Mesenchymal stem cell (in vitro differentiated cells and primary cell): ENCODE measurements at places on chromosomes 1 and 21.

GRCh38 chr1:27966402-27967105, 6.8 kb downstream of the XKR8 start:
- DNase-seq: no peak

- DNase-seq: peak; percentile 59
Observed at GRCh38 chr21:45562402-45562801, 20.2 kb upstream of the SLC19A1 start.

DNA sequence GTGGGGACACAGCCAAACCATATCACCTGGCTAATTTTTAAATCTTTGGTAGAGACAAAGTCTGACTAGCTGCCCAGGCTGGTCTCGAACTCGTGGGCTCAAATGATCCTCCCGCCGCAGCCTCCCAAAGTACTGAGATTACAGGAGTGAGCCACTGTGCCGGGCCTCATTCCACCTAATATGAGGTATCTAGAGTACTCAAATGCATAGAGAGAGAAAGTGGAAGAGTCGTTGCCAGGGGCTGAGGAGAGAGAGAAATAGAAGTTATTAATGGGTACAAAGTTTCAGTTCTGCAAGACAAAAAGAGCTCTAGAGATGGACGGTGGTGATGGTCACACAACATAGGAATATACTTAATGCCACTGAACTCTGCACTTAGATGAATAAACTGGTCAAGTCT, 119.6 kb downstream of the TOMM20 start:
- DNase-seq: no peak

DNA sequence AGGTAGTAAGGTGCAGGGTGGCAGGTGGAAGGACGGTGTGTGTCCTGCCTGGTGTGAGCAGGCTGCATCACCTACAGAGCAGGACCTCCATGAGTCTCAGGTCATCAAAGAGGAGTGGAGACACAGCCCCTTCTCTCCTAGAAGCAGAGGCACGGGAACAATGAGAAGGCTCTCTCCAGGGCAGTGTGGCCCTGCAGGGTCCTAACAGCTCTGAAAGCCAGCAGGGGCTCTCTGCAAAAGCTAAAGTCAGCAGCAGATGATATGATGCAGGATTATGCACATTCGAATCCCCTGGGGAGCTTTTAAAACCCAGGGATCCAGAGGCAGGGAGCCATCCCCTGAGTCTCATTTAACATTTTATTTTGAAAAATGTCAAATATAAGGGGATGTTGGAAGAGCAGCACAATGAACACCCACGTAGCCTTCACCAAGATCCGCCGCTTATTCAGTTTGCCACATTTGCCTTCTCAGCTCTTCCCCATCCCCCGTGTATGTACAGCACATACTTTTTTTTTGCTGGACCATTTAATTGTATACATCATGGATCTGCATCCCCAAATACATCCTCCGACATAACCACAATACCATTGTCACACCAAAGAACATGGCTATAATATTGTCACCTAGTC, 88.1 kb downstream of the CNIH3 start:
- no peak for DNase-seq

DNA sequence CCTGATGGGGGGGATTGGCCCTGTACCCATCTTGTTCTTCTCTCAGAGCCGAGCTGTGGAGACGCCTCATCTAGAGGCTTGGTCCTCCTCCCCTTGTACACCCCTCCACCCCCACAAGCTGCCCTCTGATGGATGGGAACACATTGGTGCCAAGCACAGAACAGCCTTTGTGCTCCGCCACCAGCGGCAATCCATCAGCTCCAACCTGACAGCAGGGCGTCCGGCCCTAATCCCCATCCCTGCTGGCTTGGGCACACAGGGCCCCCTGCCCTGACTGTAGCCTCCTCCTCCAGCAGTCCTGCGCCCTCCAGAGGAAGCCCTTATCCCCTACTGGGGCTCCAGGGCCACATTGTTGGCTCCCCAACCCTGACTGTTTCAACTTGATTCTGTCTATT, 3.8 kb upstream of the MYOG start:
- no peak for DNase-seq

GRCh38 chr1:61727544-61727943, 2.6 kb upstream of the TM2D1 start:
- no peak for DNase-seq

GRCh38 chr1:226388131-226388530, 19.8 kb downstream of the PARP1 start:
- no peak for DNase-seq

DNA sequence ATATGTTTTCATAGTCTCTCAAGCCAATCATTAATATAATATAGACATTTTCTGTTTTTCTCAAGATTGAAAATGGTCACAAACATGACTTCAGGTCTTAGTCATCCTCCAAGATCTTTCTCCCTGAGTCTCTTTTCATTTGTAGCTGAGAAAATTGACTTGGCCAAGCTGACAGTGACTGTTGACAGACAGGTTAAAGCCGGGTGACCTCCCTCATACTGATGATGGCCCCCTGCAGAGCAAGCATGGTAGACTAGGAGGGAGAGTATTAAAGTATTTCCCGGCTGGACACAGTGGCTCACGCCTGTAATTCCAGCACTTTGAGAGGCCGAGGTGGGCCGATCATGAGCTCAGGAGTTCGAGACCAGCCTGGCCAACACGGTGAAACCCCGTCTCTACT, 6.8 kb upstream of the KIAA1614 start:
- no peak for DNase-seq

DNA sequence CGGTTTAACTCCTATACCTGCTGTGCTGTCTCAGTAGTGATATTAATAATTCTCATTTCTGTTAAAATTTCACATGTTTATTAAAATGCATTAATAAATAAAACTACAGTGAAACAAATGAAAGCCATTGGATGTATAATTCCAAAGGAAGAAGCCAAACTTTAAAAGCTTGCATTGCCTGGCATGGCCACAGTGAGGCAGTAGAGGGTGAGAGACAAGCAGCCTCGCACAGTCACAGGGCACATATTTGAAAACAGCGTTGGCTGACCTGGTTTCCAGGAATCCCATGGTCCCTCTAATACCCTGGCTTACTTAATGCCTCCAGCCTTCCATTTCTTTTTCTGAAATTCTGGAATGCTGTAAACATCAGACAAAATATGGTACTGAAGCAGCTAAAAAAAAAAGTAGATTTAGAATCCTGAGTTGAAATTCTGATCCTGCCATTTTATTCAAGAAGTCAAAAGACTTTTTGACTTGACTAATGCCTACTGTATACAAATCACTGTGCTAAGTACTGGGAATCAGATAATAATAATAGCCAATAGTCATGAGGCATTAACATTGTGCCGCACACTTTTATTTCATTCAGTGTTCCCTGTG, 6.7 kb upstream of the RNASEL start:
- peak; percentile 69 for DNase-seq

- DNase-seq: peak; percentile 40
Observed at GRCh38 chr1:55927702-55928290, 651.6 kb downstream of the PLPP3 start.

DNA sequence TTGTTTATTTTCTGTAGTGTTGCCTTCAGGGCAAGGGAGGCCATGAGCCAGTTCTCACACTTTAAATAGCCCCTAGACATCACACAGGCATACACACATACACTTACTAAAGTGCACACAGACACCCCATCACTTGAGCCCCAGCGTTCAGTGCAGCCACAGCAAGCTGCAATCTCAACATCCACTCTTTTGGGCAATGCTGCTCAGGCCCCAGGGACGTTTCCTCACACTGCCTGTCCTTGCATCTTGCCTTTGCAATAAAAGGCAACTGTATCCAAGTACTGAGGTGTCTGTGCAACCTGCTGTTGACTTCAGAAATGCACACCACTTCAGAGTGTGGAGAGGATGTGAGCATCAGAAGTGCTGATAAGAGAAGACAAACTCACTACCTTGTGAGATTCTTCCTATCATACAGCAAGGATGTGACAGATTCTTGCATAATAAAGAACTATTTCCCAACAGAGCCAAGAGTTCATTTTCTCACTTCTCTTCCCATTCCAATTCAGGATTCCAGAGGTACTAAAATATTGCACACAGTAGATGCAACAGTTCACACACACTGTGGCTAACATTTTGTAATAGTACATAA, 36.2 kb downstream of the IRF2BP2 start:
- DNase-seq: peak; percentile 44

DNA sequence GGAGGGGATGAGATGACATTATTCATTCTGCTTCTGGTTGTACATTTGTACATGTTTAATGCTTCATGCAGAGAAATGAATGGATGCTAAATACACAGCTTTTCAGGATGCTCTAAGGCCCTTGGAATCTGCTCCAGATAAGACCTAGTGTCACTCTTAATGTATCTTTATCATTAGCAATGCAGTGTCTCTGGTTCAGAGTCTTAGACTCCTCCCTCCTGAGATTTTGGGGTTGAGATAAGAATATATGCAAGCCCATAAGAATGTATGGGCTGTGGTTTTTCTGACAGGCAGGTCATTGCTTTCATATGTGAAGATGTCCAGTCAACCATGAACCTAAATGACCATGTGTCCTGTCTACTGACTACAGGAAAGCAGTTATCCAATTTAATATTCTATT, 415.5 kb downstream of the RPS6KC1 start:
- DNase-seq: no peak

GRCh38 chr1:54260810-54261209, 60.8 kb downstream of the MRPL37 start:
- no peak for DNase-seq

DNA sequence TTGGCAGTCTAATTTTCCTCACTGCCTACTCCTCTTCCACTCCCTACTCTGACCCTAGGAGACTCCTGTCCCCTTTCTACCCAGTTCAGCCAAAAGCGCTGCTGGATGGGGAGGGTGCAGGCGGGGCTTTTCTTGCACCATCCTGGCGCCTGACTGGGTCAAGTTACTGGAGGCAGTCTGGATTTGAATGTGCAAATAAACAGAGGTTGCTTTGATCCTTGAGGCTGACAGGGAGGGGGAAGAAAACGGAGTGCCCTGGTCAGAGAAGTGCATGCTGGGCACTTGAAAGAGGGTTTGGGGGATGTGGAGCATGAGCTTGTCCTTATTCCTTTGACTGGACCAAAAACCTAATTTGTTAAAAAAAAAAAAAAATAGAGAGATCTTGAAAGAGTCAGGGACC, 76.8 kb upstream of the SOX13 start:
- DNase-seq: peak; percentile 5

DNA sequence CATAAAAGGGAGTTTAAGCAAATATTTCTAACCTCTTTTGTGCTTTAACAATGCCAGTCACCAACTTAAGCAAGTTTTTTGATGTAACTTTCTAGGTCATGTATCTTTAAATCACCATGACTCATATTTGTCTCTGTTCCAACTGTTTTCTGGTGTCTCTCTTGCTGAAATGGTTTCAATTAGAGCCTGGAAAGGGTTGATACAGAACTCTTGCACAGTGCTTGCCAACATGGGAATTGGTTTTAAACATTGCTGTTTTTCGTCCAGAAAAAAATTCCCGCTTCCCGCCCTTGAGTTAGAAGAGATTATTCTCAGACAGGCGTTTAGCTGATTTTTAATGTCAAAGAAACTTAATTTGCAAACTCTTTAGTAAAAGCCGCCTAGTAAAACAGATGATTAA, 46.4 kb upstream of the SLC22A15 start:
- no peak for DNase-seq

GRCh38 chr1:62271948-62272728, 47.1 kb downstream of the KANK4 start:
- DNase-seq: peak; percentile 8

- DNase-seq: peak; percentile 2
Observed at GRCh38 chr1:160777486-160778089, 18.4 kb upstream of the LY9 start.

- no peak for DNase-seq
Observed at GRCh38 chr1:94408104-94408830, 9.9 kb upstream of the ABCD3 start.

- peak; percentile 29 for DNase-seq
Observed at GRCh38 chr1:6445062-6445763, 20.6 kb downstream of the ESPN start.

DNA sequence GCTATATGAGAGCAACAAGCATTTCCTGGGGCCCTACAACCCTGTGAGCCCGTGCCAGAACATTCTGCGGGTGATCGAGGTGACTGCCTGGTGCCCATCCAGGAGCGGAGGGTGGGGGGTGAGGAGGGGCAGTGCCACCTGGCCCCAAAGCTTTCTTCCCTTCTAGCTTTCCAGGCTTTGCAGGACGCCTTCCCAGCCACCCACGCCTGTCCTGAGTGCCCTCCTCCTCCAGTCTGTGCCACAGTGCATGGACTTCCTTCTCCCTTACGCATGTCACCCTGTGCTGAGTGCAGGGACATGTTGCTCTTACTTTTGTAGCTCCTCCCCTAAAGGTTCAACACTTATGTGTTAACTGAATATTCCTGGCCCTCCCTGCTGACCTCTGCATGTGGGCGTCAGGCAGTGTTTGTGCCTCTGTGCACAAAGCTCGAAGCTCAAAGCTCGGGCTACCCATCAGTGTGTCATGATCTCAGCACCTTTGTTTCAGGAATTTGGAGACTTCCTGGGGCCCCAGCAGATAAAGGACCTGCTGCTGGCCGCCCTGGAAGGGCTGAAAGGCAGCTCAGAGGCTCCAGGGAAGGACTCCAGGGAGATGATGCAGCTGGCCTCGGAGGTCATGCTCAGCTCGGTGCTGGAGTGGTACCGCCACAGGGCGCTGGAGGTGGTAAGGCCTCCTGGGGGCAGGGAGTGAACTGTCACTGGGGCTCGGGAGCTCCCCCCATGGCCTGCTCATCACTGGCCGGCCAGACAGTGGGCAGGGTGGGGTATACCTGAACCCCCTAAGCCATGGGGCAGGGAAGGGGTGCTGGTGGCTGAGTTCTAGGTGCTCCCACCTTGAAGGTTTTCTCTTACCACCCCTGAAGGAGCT, 36.7 kb upstream of the TTC4 start:
- no peak for DNase-seq

DNA sequence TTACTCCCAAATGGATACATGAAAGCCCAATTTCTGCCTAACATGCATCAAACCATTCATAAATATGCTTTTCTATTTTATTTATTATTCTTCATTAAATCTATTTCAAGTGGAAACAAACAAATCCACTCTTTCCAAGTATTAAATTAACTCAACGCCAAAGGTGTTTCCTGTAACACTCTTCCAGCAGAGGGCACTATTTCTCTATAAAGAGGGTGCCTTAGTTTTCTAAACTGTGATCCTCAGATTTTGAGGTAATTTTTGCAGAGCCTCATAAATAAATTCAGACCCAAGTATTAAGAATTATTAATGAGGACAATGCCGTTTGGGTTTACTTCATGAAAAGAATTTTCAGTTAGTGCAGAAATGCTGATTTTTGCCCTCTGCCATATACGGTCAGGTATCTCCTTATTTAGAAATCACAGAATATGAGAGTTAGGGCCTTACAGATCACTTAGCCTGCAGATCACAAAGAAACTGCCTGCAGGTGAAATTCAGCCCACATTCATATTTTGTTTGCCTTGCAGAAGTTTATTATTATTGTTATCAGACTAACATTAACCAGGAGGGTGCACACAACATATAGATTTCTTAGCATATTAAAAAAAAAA, 40.1 kb upstream of the MYSM1 start:
- DNase-seq: peak; percentile 62

- no peak for DNase-seq
Observed at GRCh38 chr1:157000686-157001085, 44.9 kb downstream of the ARHGEF11 start.

- no peak for DNase-seq
Observed at GRCh38 chr1:182917378-182917777, 35.6 kb downstream of the SHCBP1L start.

- no peak for DNase-seq
Observed at GRCh38 chr1:218845589-218845988, 328.1 kb upstream of the LYPLAL1 start.

- DNase-seq: no peak
Observed at GRCh38 chr1:55334797-55335196, 119.6 kb upstream of the USP24 start.

- DNase-seq: no peak
Observed at GRCh38 chr1:53286955-53287354, 40.9 kb downstream of the LRP8 start.
